T-cell (primary cell): ENCODE measurements at places on chromosomes 1 and 21.

GRCh38 chr1:227886503-227886961 is 61.2 kb downstream of the WNT9A start:
- no peak for DNase-seq

DNA sequence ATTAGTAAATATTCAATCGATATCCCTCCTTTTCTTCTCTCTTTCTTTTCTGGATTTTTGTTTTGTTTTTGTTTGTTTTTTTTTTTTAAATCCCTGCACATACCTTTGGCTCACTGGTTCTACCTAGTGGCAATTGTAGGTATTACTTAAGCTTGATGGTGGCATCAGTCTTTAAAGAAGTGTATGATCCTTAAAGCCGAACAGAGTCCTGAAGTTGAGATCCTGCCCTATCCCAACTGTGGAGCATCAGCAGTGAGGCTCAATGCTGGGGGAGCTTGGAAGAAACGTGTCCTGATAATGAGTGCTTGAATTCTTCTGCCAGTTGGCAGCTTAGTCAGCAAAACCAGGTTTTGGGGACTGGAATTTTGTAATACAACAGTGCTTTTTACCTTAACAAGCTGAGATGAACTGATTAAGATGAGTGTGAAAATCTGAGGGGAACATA is 60.8 kb downstream of the FASLG start:
- DNase-seq = no peak

- no peak for DNase-seq
Observed at GRCh38 chr1:233668725-233669294, 54.9 kb downstream of the KCNK1 start.

- DNase-seq = no peak
Observed at GRCh38 chr1:173903827-173904531, 13.1 kb downstream of the SERPINC1 start.

GRCh38 chr1:15598436-15598835 is 13.6 kb upstream of the AGMAT start:
- no peak for DNase-seq

- DNase-seq = no peak
Observed at GRCh38 chr1:199706826-199707606, 320.5 kb upstream of the NR5A2 start.

DNA sequence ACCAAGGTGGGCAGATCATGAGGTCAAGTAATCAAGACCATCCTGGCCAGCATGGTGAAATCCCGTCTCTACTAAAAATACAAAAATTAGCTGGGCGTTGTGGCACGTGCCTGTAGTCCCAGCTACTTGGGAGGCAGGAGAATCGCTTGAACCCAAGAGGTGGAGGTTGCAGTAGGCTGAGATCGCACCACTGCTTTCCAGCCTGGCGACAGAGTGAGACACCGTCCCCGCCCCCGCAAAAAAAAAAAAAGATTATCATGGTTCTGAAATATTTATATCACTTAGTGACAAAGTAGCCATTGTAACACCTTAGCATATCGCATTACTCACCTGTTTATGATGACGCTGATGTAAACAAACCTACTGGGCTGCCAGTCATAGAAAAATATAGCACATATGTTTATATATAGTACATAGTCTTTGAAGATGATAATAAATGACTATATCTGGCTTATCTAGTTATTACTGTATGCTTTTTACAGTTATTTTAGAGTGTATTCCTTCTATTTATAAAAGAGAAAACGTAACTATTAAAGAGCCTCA is 160.2 kb downstream of the NCAM2 start:
- no peak for DNase-seq

DNA sequence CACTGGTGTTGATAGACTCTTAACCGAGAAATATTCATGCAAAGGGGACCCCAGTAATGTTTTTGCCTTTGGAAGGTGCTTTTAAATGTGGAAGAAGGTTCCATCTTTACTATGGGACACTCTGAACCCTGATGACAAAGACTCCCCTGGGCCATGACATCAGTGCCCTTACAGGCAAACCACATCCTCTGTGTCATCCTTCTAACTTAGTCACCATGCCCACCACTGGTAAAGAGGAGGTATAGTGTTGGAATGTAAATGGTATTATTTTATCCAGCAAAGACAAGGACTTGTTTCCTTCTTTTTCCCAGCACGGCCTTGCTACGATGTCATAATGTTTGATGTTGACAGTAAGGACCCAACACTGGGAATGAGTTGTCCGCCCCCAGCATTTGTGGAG is 12.6 kb downstream of the METTL13 start:
- DNase-seq = no peak

GRCh38 chr1:234546387-234546704 is 63.6 kb downstream of the IRF2BP2 start:
- no peak for DNase-seq

DNA sequence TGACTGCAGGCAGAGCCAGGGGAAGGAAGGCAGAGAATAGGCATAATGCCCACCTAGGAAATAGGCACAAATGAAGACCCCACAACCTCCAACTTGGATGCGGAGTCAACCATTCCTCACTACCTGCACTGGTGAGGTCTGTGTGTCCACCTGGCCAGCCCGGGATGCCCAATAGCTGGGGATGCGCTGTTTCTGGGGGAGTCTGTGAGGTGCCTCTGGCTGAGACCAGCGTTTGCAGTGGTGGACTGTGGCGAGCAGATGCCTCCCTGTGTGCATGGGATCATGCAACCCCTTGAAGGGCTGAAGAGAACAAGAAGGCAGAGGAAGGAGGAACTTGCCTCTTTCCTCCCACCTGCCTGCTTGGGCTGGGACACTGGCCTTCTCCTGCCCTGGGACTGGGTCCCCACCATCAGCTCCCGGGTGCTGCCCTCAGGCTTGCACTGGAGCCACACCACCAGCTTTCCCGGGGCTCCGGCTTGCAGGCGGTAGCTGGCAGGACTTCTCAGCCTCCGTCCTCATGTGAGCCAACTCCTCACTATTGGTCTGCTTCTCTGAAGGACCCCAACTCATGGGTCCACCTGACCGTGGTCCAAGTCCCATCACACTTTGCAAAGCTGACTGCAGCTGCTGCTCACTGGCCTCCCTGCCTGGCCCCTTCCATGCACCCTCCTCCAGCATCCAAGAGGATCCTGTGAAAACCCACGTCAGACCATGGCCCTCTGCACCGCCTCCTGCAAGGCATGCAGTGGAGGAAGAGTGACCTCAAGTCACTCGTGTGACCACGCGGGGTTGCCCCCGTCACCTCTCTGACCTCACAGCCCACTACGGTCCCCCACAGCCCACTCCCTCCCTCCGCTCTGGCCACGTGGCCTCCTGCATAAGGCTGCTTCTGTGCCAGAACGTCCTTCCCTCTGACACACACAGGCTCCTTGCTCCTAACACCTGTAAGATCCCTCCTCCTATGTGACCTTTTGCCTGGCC is 2.7 kb upstream of the PDE9A start:
- DNase-seq = no peak

DNA sequence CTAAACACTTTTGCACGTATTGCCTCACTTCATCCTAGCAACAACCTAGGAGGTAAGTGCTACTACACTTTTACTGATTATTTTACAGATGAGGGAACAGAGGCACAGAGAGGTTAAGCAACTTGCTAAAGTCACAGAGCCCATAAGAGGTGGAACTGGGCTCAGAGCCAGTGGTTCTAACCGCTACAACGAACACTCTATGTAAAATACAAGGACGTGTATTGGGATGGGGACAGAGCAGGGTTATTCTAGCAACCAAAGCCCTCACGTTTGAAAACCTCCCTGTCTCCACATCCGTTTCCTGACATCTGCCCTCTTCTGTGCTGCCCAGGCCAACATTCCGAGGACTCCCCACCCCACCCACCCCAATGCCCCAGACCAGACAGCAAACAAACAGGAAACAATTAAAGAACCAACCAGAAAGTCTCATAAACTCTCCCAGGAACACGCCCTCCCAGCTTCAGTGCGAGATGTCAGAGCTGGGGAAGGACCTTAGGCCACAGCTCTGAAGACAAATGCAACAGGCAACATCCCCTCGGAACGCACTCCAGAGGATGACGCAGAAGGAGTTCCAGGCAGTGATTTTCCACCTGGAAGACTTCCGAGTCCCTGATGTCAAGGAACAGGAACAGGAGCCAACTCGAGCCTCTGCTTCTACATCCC is 41.1 kb downstream of the GLIS1 start:
- no peak for DNase-seq

DNA sequence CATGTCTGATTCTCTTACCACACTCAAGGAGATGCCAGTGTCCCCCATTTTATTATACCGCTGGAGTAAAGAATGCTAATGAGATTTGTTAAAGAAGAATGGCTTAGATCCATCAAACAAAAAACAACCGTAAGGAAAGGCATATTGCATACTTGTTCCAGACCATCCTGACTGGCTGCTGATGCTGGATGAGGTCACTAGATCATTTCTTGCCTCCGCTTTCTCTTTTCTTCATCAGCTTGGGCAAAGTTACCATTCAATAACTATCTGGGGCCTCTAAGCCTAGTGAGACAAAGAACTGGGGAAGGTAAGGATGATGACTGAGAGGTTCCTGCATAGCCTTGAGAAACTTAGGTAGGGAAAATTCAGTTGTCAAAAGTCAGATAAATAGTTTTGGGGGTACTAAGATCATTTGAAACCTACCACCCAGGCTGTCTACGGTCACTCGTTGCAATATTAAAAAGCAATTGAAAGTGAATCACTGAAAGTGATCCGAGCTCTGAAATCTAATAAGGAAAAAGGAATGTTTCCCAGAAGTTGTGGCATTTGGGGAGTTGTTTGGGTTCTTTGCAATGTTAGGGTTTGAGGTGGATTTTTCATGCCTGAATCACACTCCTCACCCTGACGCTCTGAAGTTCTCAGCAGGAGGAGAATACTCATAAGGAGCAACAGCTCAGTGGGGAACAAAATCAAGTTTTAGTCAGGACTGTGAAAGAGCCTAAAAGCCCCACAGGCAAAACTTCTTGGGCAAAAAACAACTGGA is 176.8 kb downstream of the HHIPL2 start:
- DNase-seq = no peak

- no peak for DNase-seq
Observed at GRCh38 chr1:7454895-7455784, 316.0 kb upstream of the VAMP3 start.

GRCh38 chr1:244157731-244158438 is 106.8 kb downstream of the ZBTB18 start:
- DNase-seq = no peak

DNA sequence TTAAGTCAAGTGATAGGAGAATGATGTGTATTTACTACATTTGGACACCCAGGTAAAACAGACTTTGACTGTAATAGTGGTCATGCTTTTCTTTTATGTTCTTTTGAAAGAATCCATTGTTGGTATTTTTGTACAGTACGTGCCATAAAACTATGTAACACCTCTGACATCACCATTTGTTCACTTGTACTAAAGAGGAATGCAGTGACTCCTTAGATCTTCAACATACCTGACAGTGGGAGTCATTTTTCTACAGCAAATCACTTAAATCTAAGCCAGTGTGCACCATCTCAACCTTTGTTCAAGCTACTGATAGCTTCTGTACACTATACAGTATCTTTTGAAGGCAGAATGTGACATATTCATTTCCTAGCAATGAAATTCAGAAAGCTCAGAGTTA is 6.3 kb upstream of the PLD5 start:
- DNase-seq = no peak

- DNase-seq = no peak
Observed at GRCh38 chr1:24162201-24162600, 19.3 kb upstream of the IL22RA1 start.

GRCh38 chr21:29349702-29350101 is 51.0 kb downstream of the BACH1 start:
- DNase-seq = no peak

DNA sequence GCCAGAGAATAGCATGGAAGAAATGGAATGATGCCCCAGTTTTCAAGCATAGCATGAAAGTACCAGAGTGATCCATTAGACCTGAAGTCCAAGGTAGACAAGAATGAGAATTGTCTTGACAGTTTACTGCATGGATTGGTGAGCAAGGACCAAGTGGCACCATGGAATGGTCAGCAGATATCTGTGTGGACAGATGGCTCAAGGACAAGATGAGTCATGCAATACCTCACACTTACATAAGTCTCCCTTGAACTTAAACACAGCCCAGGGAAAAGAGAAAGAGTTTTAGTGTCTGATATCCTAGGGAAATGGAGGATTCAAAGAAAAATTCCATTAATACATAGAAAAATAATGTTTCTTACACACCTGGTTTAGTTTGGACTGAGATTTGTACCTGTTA is 195.2 kb downstream of the MRPL39 start:
- no peak for DNase-seq

- no peak for DNase-seq
Observed at GRCh38 chr1:236489710-236490377, 33.9 kb upstream of the LGALS8 start.

DNA sequence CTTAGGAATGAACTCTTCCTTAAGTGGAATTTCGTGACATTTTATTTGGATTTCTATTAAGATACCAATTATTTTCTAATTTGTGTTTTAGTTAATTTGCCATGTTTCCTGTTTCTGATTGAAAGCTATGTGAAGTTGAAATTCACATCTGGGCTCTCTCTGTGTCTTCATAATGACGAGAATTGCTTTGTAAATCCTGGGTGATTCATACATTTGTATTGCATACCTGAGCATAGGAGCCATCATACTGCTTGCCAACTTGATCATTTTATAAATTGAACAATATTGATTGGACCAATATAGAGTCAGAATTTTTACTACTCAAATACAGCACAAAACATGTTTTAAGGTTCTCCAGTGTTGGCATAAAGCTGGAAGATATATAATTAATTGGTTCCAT is 817.9 kb downstream of the BRINP3 start:
- no peak for DNase-seq

DNA sequence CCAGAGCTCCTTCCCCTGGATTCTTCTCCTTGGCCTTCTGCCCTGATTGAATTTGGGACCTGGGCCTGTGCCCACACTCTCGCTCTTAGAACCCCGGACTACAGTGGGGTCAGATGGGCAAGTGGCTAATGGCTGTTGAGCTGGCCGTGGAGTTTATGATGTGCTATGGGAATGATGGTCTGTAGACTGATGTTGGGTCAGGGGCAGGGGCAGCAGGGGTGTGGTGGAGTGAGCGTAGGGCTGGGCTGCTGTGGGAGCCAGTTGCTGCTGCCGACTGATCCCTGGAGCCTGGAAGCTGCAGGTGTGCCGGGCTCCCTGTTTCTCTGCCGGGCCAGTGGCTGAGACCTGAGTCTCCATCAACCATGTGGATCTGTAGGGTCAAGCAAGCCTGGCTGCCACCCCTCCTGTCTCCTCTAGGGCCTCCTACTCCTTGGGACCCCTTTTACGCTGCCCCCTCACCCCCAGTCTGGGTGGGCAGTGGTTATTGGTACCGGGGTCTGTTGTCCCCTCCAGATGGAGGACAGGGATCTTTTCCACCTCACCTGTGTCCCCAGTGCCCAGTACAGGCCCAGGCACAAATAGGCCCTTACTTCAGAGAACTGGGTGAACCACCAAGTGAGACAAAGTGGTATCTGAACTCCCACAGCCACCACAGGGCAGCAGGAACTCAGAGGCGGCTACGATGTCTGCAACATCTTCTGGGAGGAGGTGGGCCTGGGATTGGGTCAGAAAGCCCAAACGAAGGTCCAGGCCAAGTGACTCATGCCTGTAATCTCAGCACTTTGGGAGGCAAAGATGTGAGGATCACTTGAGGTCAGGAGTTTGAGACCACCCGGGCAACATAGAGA is 5.1 kb downstream of the PODN start:
- no peak for DNase-seq
